Inflammatory macrophage (primary cell): ENCODE measurements at places on chromosomes 11 and 22.

DNA sequence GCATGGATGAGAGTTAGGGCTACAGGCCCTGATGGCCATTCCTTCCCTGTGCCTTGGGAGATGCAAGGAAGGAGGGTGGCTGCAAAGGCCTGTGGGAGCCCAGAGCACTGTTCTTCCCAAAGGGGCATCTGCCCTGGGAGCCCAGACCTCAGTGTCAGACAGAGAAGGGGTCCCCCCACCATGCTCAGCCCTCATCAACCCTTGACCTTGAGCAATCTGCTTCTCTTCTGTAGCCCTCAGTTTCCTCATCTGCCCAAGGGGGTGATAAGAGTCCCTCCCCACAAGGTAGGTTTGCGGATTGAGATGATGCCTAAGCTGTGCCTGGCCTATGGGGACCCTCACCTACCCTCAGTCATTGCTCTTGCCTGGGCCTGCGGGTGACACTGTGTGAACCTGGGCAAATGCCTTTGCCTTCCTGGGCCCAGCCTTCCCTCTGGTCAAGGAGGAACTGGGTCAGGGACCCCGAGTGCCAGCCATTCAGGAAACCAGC lies 47.5 kb downstream of the IGLL5 start:
- DNase-seq, result no peak

DNA sequence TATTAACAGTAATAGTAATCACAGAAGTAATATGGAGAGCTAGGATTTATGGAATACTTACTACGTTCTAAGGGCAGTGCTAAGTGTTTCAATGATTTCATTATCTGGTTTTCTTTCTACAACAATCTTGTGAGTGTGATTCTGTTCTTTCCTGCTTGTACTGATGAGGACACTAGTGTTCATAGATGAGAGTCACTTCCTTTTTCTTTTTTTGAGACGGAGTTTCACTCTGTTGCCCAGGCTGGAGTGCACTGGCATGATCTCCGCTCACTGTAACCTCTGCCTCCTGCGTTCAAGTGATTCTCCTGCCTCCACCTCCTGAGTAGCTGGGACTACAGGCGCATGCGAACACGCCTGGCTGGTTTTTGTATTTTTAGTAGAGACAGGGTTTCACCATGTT lies 81.4 kb downstream of the DBX1 start:
- DNase-seq, result no peak

GRCh38 chr11:12701811-12702592 lies 27.8 kb downstream of the TEAD1 start:
- no peak for DNase-seq

DNA sequence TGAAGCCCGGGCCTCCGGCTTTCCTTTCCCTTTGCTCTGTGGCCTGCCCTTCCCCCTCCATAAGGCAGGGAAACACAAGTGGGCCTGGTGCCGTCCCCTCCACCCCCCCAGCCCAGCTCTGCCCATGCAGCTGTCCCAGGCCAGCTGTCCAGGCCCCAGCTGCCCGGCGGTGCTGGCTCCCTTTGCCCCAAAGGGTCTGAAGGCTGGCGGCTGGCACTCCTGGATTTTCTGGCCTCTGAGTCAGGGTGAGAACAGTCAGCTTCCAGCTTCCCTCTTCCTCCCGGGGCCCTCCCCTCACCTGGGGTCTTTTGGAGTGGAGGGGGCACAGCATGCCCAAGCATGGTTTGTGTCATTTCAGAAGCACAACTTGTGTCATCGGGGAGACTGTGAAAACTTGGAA lies 27.8 kb downstream of the CD82 start:
- no peak for DNase-seq

DNA sequence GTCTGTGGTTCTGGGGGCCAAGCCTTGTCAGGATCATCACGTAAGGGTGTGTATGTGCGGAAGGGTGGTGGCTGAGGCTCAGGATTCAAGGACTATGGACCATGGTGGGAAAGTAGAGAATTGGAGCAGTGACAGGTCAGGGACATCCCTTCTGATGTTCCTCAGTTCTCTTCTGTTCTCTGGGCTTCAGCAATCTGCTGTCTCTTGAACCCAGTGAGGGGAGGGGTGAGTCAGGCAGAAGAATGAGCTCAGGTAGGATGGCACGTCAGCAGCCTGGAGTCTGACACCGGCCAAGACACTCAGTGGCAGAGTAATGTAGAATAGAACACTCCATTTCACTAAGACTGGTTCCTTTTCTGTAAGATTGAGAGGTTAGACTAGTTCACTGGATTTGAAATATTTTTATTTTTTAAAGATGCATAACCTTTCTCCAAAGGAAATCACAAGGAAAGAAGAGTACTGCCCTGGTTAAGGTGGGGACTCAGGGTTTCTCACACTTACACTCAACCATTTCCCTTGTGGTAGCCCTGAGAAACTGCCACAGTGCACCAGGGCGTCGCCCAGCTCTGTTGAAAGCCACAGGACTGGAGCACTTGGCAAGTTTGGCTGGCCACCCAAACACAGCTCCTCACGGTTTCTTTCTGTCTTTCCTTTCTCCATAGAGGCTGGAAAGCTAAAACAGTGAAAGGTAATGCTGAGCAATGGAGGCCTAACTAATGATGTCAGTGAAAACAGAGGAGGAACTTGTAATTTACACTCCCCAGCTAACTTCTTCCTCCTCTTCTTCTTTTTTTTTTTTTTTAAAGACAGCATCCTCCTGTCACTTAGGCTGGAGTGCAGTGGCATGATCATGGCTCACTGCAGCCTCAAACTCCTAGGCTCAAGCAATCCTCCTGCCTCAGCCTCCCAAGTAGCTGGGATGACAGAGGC lies 23.1 kb upstream of the MICAL2 start:
- peak; percentile 49 for DNase-seq

DNA sequence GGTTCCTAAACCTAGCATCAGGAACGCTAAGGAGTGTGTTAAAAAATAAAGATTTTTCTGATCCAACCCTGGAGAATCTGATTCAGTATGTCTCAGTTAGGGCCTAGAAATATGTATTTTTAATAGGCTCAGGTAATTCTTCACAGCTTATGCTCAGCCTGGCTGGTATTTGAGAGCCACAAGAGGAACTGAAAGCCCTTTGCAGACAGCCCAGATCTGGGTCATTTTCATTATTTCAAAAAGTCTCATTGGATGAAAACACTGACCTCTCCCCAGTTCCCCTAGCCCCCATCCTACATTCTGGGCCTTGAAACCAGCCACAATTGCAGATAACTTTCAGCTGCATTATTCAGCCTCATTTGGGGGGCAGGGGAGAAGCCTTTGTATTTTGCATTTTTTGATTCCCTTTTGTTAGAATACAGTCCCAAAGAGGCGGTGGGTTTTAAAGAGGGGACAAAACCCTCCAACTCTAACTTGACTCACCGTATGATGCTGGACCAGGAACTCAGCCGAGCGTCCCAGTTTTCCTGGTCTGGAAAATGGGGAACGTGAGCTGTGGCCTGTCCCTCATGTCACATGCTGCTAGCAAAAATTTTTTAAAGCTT lies 66.0 kb upstream of the LARGE1 start:
- no peak for DNase-seq

- DNase-seq, result no peak
Observed at GRCh38 chr11:460331-461199, 10.5 kb downstream of the PTDSS2 start.

DNA sequence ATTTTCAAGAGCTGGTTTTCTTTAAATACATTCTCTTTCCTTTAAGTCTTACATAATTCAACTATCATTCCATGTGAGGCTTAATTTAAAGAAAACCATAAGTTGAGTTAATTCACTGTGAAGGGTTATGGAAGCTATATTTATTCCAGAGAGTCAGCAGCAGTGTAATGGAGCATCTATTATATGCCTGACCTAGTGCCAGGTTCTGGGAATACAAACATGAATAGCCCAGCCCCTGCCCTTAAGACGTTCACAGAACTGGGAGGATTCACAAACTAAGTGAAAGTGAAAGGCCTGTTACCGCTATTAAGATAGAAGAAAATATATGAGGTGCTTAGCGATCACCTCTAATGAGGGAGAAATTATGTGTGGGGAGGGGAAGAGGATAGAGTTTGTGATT lies 408.9 kb upstream of the CCDC90B start:
- no peak for DNase-seq

DNA sequence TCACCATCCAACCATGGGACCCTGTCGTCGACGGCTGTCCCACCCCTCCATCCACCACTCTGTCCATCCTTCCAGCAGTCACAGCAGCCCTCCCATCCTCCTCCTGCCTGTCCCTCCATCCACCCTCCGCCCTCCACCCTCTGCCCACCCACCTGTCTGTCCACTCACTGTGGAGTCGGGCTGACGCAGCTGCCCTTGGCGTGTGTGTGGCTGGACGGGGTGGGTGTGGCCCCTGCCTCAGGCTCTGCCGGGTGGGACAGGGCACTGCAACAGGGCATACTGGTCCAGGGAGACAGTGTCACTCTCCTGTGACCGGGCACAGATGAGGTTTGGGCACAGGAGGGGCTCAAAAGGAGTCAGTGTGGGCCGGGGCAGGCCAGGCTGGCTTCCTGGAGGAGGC lies 1.9 kb downstream of the PKP3 start:
- no peak for DNase-seq
